ENCODE measurements at places on chromosomes 2 and 18.

DNA sequence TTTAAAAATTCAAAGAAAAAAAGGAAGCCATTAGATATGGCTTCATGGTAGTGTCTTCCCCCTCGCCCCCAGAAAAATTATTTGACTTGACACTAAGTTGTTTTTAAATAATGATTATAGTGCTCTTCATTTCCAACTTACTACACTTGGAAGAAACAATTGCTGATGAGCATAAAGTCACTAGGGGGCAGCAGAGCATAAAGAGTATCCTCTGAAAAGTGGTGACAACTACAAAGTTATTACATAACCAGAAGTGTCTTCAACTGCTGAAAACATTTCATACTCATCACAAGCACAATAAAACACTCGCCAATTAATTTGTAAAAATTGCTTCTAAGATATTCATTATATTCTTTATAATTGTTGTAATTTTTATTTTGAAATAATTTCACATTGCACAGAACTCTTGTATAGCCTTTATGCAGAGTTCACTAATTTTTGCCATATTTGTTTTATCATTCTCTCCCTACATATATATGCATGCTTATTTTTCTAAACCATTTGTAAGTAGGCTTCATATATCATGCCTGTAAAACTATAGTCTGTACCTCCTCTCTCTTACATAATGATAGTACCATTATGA lies 54.9 kb downstream of the EXOC6B start:
- peak; percentile 71 for DNase-seq

DNA sequence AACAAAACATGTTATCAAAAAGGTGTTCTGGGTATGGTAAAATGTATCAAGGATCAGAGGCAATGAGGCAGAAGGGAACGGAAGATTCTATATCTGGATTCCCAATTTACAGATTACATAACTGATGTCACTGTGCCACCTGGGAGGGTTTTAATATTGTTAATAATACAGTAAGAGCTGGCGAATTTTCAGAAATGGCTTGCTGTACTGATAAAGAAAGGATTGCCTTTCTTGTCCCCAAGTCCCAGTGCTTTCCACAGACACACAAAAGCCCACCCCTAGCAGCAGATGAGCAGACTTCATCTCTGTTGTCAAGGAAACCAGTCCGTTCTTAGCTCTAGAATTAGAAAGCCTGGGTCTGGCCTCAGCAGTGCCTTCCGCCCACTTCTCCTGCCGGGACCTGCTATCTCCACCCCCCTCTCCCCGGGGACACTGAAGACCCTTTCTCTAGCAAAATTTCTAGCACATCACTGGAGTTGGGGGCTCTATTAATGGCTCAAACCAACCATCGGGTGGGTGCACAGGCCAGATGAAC lies 34.3 kb downstream of the ADD2 start:
- DNase-seq = no peak

- DNase-seq = no peak
Observed at GRCh38 chr18:48197819-48198218, 211.4 kb downstream of the ZBTB7C start.

GRCh38 chr2:190053426-190053825 lies 9.1 kb downstream of the MSTN start:
- DNase-seq = no peak

GRCh38 chr2:202102425-202103000 lies 29.5 kb downstream of the KIAA2012 start:
- no peak for DNase-seq

DNA sequence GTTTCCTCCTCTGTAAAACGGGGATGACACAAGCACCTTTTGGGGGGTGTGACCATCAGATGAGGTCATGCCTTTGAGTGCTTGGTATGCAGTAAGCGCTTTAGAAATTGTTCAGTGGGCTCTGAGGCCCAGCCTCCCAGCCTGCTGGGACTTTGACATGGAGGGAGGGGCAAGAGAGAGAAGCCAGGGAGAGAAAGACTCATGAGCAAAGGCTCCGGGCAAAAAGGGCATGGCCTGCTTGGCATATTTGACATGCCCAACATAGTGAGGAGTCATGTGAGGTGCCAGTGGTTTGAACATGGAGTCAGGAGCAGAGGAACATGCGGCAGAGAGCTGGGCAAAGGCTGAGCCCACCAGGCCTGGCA lies 14.0 kb downstream of the TNS1 start:
- DNase-seq = no peak

- peak; percentile 82 for DNase-seq
Observed at GRCh38 chr2:218880102-218880858, at the start of gene WNT10A. TSS of gene WNT10A (plus strand) at chr2:218880852. CDS start at chr2:218880996, 144 bp downstream.

GRCh38 chr2:240302933-240303595 lies 132.4 kb upstream of the GPC1 start:
- DNase-seq = no peak

- DNase-seq = peak; percentile 18
Observed at GRCh38 chr2:64989982-64990614, 899 bp downstream of the SLC1A4 start.

- no peak for DNase-seq
Observed at GRCh38 chr2:205556357-205556756, 125.9 kb upstream of the NRP2 start.

DNA sequence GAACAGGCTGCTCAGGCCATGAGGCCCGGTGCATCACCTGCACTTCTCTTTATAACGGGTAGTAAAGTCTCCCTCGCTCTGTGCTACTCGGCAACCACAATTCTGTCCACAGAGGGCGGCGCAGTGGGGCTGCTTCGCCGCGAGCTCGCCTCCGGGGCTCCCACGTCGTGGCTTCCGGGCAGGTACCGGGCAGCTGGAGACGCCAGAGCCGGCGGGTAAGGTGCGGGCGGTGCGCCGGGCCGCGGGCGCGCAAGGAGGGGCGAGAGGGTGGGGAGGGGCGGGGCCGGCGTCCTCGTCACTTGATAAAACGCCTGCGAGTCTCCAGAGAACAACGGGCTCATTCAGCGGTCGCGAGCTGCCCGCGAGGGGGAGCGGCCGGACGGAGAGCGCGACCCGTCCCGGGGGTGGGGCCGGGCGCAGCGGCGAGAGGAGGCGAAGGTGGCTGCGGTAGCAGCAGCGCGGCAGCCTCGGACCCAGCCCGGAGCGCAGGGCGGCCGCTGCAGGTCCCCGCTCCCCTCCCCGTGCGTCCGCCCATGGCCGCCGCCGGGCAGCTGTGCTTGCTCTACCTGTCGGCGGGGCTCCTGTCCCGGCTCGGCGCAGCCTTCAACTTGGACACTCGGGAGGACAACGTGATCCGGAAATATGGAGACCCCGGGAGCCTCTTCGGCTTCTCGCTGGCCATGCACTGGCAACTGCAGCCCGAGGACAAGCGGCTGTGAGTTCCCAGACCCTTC lies at the start of gene ITGA6:
Gene ITGA6, plus strand, starts transcription at position 331 of the 734 bp plus-strand sequence.
- peak; percentile 85 for DNase-seq

DNA sequence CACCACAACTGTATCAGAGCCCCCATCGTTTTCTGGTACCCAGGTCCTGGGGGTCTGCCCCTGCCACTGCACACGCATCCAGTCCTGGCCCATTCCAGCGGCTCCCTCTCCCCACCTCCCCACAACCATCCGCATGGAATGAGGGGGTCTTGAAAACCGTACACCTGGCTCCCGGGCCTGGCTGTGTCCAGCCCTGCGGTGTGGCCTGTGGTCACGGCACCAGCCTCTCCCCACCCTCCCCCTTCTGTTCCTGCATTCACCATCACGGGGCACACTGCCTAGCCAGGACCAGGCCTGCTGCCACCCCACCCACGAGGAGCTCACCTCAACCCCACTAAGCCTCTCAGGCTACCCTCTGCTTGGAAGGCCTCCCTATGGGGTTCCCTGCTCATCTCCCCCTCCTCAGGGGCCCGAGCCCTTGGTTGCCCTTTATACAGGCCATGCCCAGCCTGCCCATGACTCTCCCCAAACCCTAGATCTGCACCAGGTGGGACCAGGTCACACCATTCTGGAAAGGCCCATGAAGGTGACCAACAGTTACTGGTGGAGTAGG lies 11.4 kb downstream of the GPR35 start:
- DNase-seq = no peak

- DNase-seq = no peak
Observed at GRCh38 chr2:19261061-19261460, 97.4 kb downstream of the OSR1 start.

DNA sequence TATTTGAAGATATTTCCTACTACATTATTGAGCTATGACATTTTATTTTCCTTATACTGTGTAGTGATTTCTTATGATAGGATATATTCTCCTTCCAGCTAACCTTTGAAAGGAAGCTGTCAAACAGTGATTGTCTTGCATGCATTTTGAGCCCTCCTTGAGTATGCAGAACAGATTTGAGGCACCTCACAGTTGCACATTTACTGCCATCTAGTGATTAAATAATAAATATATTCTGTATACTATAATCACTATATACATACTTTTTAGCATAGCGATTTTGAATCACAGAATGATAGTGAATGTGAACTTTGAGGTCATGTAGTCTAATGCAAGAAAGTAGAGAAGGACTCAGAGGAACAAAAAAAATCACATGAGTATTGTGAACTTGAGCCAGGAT lies 268.4 kb upstream of the CDH19 start:
- DNase-seq = no peak

DNA sequence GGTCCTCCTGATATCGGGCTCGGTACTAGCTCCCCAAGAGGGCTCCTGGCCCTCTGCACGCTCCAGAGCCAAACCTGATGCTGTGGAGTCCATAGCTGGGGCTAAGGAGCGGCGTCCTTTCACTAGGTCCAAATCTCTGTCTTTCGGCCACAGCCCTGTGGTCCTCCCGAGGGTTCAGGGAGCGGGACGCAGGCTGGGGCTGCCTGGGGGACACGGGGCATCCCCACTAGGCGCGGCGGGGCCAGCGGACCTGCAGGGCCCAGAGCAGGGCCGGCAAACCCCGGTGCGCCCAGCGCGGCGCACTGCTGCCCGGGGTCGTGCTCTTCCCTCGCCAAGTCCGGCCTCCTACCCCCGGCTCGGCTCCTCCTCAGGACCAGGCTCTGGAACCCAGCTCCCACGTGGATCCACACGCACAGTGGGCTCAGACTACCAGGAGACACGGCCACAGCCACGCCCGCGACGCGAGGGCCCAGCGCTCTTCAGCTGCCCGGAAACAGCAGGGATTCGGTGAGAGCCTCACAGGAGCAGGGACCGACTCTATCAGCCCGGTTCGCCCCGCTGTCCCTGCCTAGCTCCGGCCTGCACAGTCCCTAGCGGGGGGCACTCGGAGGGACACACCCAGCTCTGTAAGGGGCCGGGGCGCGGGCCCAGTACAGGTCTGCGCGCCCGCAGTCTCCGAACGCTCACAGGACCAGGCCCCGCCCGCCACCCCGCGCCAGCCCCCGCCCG lies 593 bp downstream of the ZNF514 start:
- no peak for DNase-seq

DNA sequence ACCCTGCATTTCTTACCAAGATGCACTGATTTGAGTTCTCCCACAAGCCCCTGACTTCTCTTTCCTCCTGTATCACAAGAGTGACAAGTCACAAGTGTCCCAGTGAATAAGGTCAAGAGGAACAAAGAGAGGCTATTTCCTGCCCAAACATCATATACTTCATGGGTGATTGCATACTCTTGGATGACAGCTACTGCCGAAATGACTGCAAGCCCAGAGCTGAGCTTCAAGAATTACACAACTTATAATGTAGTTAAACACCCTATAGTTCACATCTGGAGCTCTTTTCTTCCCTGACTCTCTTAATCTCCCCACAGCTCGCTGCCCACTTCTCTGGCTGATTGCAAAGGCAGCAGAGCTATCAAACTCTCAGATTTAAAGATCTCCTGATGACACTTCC lies 289.7 kb upstream of the PARD3B start:
- no peak for DNase-seq

- DNase-seq = peak; percentile 34
Observed at GRCh38 chr2:7766088-7766722, 849.0 kb downstream of the RNF144A start.

DNA sequence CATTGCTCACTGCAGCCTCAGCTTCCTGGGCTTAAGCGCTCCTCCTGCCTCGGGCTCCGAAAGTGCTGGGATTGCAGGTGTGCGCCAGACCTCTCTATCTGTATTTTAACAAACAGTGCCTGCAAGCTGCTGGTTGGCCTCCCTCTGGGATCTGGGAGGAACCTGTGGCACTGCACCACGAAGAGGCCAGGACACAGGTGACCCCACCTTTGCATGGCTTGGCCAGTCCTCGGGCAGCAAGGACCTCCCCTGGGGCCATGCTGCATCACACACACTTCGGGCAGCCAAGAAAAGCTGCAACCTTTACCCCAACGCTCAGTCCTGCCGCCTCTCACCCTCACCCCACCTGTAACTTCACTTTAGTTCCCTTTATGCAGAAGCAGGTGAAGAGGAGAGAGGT lies 70.0 kb downstream of the PXDN start:
- no peak for DNase-seq

GRCh38 chr2:54372361-54372760 lies 83.8 kb upstream of the SPTBN1 start:
- DNase-seq = no peak

- DNase-seq = no peak
Observed at GRCh38 chr2:153872311-153873051, 759 bp downstream of the GALNT13 start.

GRCh38 chr2:64331114-64331645 lies 122.8 kb upstream of the LGALSL start:
- no peak for DNase-seq

DNA sequence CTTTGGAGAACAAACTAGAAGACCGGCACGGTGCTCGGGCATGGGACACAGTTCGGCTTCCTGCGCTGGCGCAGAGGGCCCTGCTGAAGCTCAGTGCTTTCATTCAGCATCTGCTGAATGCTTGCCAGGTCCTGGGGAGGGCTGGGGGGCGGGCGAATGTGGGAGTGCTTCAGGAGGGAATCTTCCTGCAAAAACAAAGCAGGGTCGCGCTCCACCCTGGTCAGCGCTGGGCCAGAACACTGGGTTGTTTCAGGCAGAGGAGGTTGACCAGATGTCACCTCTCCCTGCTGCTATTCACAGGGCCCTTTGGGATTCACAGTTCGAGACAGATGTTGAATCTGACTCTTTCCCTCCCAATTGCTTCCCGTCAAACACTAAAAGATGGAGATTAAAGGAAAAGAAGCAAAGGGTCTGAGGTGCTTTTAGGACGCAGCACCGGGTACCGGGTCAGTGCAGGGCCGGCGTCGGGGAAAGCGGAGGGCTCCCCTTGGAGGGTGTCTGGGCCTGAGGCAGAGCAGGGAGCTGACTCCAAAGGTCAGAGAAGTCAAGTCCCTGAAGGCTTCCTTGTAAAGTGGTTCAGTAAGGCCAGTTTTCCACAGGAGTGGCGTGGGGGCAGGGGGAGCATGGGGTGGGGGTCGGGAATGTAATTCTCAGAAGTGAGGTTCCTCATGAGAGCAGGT lies 82.1 kb upstream of the PXDN start:
- DNase-seq = no peak

DNA sequence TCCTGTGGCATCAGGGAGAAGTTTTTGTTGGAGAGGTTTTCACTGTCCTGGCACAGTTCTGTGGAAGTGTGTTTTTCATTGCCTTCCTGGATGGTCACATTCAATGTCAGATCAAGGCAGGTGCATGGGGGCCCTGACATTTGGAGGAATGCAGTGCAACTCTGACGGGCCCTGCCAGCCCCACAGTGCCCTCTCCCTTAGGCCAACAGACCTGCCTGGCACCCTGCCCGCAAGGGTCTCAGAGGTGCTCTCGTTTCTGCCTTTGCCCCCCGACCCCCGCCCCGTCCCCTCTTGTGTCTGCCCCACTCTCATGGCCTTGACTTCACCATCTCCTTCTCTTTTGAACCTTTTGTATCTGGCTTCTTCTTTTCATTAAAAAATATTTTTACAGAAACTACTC lies 257.2 kb upstream of the HDAC4 start:
- no peak for DNase-seq

Measured in activated CD4-positive, alpha-beta T cell treated with anti-CD3 and anti-CD28 coated beads for 36 hours (primary cell).